T follicular helper cell (primary cell): ENCODE measurements at places on chromosomes 5 and 9.

GRCh38 chr5:35026280-35026840 is 21.4 kb downstream of the AGXT2 start:
- DNase-seq: no peak

DNA sequence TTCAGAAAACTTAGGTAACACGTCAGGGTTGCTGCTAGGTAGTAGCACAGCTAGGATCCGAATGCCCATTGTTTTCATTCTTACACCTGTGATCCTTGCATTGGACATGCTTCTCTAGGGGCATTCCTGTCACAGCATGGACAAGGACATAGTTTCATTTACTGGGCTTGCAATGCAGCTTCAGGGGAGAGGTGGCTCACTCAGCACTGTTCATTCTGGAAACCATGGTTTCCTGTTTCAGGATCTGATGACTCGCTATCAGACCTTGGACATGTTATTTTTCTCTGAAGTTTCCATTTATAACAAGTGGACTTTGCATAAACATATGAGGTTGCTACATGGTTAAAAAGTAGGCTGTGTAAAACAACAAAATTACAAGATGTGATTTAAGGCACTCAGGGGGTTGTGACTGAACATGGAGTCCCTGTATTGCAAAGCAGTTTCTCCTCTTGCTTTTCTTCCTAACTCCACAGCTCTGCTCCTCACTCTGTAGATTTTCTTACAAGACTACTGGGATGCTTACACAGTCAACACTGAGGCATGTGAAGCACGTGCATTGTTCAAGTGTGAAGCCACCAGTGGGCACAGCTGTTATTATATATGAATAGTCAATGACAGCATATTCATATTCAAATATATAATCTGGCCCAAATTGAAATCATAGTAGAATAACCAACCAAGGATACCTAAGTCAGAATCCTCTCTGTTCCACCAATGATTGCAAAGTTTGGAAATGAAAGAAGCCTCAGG is 66.1 kb upstream of the STK32A start:
- no peak for DNase-seq

- DNase-seq: no peak
These were observed 37.0 kb downstream of the DMRTA1 start for GRCh38 chr9:22483528-22484070.

DNA sequence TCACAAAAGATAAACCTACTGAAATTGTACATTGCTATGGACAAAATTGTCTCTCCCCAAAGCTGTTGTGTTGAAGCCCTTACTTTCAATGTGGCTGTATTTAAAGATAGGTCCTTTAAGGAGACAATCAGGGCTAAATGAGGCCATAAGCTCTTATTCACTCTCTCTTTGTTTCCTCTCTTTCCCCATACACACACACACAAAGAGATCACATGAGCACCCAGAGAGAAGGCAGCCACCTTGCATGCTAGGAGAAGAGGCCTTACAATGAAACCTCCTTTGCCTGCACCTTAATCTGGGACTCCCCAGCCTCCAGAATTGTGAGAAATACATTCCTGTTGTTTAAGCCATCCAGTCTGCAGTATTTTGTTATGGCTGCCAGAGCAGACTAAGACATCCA is 1295.6 kb upstream of the CDH6 start:
- DNase-seq: no peak

DNA sequence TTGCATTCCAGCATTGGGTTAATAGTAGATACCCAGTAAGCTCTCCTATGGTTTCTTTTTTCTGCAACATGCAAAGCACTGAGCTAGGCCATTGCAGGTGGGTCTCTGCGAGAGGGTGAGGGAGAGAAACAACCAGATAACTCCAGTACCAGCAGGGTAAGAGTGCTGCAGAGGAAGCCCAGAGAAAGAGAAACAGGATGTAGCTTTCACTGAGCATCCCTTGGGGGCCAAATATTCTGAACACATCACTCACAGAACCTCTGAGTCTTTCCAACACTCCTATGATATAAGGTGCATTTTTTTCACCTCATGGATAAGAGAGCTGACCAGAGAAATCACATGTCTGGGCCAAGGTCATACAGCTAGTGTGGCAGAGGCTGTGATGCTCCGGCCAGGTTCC is 76.7 kb downstream of the TRIM32 start:
- DNase-seq: no peak

DNA sequence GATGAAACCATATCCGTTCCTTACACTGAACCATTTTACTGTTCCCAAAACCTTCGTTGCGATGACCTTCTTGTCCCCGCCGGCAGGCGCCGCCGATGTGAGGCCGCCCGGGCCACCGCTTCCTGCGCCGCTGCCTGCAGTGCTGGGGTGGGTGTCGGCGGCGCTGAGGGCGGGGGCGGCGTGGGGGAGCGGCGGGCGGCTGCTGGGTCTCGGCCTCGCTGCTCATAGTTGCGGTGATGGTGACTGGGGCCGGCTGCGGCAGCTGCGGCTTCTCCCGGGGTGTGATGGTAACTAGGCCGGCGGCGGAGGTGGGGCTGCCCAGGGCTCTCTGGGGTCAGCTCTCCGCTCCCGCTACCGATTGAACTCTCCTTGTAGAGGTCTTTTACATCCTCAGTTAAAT is 14.1 kb upstream of the OR2S2 start:
- DNase-seq: no peak

DNA sequence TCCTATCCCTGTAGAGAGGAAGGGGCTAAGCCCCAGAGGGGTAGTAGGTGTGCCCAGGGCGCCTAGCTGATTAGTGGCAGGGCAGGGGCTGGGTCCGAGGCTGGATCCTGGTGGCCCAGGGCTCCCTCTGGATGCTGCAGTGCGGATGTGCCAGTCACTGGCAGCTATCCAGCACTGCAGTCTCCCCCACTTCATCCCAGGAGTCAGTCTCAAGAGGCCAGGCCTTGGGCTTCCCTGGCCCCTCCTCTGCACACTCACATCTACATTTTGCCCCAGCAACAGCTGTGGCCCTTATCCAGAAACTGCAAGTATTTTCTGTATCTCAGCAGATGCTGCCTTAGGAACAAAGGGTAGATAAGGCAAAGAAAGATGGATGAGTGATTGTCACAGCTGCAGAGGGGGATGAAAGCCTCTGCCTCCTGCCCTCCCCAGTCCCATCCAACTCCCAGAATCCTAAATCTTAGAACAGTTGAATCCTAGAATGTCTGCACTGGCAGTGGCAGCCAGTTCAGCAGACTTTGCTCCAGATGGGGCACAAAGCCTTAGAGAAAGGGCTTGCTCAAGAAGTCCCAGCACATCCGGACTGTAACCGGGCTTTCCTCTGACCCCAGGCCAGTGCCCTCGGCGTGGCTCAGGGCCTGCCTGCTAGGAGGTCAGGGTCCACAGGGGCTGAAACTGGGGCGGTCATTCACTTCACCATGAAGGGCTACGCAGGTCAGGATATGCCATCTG is 1.6 kb downstream of the ANXA6 start:
- DNase-seq: no peak

DNA sequence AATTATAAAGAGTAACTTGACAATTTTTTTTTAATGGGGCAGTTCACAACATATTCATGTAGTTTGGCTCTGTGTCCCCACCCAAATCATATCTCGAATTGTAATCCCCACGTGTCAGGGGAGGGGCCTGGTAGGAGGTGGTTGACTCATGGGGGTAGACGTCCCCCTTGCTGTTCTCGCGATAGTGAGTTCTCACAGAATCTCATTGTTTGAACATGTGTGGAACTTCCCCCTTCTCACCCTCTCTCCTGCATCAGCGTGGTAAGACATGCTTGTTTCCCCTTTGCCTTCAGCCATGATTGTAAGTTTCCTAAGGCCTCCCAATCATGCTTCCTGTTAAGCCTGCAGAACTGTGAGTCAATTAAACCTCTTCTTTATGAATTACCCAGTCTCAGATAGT is 40.7 kb downstream of the FBXW11 start:
- no peak for DNase-seq

- DNase-seq: no peak
These were observed 48.1 kb downstream of the ITGA2 start for GRCh38 chr5:53037141-53037859.

DNA sequence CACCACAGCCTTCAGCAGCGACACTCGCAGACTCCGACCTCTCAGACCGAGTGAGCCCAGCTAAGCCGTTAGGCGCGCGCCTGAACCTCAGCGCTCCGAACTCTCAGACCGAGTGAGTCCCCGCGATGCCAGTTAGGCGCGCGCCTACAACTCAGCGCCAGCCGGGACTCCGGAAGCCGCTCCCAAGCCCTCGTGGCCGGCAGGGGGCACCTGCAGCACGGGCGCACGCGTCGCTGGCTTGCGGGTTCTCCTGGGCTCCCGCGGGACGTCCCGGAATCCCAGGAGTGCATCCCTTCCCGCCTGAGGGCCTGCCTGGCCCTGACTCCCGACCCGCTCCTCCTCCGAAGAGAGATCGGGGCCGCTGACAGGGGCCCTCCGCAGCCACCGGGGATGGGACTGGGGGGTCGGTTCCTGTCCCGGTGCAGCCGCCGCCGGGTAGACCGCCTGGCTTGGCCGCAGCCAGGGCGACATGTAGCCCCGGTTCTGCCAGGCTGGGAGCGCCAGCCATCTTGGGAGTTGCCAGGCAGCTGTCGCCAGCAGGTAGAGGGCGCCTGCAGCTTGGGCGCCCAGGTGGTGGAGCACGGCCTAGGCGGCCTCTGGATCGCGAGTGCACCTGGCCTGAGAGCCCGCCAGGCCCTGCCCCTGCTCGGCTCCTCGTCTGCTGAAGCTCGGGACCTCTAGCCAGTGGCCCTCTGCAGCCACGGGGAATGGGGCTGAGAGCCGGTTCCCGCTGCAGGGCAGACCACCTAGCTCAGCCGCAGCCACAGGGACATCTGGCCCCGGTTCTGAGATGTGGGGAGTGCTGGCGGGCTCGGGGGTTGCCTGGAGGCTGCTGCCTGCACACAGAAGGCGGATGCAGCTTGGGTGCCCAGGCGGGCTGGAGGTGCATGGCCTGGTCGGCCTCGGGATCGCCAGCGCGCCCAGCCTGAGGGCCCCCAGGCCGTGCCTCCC is at the start of gene ANKRD18A:
Gene ANKRD18A (minus strand): TSS at position 114 of the 951 bp plus-strand sequence. CDS start 311 bp downstream, outside the sequence.
- peak; percentile 64 for DNase-seq

DNA sequence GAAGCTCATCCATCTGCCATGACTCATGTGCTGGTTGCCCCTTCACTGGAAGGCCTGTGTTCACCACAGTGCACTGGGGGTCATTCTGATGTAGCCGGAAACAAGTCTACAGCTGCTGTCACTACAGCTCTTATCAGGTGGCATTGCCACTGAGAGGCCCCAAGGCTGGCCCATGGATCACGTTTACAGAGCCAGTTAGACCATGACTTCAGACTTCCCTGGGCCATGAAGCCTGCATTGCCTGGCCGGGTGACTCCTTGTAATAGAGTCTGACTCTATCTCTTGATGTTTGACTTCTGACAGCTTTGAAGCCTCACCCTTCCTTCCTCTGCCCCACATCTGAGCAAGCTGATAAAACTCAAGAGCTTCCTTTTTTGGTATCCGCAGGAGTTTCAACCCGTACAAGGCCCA is 473.5 kb upstream of the DAP start:
- no peak for DNase-seq

- no peak for DNase-seq
These were observed 145.1 kb upstream of the PANK3 start for GRCh38 chr5:168724227-168724626.

DNA sequence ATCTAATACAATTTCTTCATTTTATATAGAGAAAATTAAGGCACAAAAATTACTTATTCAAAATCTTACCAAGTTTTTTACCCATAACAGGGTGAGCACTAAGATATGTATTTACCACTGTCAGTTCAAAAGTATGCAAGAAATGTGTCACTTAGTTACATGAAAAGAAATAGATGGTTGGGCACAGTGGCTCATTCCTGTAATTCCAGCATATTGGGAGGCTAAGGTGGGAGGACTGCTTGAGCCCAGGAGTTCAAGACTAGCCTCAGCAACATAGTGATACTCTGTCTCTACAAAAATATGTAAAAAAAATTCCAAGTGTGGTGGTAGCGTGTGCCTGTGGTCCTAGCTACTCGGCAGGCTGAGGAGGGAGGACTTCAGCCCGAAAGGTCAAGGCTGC is 19.4 kb downstream of the YIPF5 start:
- no peak for DNase-seq

DNA sequence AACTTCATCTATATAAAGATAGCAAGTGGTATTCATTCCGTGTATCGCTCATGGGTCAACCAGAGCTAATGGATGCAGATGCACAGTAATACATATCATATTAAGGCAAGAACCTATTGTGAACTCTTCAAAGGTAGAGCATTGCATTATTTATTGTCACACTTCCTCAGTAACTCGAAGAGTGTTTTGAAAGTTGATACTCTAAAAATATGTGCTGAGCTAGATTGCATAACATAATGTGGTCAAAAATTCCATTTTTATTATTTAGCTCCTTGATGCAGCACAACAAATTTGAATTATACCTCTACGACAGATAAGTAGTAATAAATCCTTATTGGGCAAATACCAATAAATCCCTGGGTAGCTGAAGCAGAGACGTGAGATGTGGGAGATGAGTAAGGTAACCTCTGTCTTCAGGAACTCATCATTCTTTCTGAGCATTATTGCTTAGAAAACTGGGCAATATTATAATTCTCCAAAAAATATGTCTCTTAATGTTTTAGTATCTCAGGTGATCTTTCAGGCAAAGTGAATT is 70.3 kb downstream of the CDH18 start:
- DNase-seq: no peak

DNA sequence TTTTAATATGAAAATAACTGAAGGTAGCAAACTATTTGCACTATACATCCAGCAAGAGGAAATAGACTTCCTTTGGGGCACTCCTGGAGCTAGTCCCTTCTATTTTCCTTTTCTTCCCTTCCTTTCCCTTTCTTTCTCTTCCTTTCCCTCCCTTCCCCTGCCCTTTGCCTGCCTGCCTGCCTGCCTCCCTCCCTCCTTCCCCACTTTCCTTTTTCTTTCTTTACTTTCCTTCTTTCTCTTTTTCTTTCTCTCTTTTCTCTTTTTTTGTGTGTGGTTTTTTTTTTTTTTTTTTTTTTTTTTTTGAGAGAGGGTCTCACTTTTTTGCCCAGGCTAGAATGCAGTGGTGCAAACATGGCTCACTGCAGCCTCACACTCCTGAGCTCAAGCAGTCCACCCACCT is 17.3 kb upstream of the CXXC5 start:
- no peak for DNase-seq

DNA sequence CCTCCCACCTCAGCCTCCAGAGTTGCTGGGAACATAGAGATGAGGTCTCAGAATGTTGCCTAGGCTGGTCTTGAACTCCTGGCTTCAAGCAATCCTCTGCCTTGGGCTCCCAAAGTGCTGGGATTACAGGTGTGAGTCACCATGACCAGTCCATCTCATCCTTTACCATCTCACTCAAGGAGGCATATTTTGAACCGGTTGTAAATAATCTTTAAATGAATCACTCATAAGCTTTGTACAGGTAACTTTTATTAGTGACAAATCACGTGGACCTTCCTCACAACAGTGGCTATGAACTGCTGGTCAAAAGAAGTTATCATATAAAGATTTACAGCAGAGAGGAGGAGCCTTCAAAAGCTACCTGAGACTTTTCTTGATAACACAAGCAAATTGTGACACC is 70.7 kb downstream of the RFK start:
- no peak for DNase-seq
